ENCODE measurements at places on chromosomes 6 and 20.

DNA sequence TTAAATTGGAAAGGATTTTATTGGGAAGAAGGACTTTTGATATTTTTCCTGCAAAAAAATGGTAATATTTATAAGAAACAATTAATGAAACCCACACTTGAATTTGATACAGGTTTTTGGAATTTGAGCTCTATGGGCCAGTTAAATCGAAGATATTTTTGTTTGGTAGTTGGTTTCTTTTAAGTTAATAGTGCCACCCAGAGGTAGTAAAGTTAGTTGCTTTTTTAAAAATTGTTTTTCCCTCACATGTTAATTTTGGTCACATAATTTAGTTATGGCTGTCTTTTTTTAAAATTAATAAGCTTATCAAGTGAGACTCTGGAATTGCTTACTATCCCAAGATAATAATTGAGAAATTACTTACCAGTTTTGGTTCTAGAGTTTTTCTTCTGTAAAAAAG lies 7.1 kb downstream of the PRIM2 start:
- DNase-seq, result no peak

DNA sequence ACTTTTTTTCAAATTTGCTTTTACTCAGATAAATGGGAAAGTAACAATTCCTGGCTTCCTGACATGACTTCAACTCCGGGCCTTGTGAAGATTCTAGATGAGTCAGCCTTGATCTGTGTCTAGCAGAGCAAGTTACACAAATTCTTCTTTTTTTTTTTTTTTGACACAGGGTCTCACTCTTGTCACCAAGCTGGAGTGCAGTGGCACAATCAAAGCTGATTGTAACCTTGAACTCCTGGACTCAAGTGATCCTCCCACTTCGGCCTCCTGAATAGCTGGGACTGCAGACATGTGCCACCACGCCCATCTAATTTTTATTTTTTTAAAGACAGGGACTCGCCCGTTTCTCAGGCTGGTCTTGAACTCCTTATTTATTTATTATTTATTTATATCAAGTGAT lies 7.3 kb upstream of the ARHGAP18 start:
- no peak for DNase-seq

- DNase-seq, result no peak
Observed at GRCh38 chr6:157383471-157383870, 2.5 kb downstream of the ZDHHC14 start.

GRCh38 chr6:37021356-37022129 lies 16.1 kb downstream of the FGD2 start:
- peak; percentile 56 for DNase-seq

DNA sequence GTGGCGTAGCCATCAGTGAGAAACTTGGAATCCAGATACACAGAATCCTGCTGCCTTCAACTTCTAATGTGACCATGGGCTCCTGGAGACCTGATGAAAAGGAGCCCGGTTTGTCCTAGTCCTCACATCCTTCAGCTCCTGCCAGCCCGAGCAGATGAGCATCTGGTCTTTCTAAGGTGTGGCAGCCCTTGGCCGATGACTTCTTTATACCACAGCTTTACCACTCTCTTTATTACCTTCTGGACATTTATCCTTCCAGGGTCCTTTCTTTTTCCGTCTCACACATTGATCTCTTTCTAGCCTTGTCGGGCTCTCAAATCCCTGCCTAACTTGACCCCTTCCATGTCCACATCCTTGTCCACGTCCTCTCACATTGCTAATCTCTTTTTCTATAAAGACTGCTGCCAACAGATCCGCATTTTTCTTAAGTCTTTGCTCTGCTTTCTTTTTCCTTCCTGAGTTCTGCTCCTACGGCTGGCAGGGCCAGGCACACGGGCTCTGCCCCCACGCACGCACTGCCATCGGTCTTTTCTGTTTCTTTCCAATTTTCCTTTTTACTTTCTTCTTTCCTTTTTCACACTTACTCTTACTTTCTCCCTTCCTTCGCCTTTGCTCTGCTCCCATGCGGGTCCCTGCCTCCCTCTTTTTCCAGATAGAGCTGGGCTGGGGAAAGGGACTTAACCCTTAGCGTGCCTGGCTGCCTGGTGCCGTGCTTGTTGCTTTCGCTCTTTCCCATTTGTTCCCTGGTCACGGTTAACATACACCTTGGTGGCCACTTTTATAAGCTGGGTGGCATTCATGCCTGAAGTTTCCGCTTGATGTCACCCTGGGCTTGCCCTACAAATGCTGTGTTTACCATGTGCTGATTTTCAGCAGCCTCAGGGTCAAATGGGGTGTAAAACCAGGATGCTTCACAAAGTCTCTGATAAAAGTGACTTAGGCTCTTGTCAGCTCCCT lies 9.4 kb upstream of the GMPR start:
- no peak for DNase-seq

DNA sequence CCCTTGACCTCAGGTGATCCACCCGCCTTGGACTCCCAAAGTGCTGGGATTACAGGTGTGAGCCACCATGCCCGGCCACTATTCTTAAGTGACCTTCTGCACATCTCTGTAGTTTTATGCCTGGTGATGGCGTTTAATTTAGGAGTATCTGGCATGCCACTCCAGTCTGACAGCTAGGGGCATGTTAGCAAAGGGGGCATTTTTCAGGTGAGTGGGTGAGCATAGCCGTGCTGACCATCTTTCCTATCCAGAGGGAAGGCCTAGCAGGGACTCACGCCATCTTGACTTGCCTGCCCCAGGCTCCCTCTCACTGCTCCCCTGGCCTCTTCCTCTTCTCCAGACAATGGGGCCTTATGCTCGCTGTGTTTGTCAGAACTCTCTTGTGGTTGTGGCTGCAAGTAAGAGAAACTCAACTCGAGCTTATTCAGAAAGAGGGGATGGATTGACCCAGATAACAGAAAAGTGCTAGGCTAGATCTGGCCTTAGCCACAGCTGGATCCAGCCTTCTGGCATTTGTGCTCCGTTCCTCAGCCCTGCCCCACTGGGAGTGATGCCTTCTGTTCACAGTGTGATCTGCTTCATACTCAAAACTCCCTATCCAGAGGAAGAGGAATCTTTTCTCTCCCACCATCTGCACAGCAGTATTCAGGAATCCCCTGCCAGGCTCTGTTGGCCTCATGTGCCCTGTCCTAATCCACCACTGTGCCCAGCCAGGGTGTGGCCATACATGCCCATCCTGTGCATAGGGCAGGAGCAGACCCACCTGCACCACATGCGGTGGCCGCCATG lies 174.5 kb upstream of the AKAP12 start:
- DNase-seq, result no peak

- no peak for DNase-seq
Observed at GRCh38 chr20:18832546-18833200, 19.1 kb downstream of the SCP2D1 start.

GRCh38 chr6:32692019-32692418 lies 25.6 kb upstream of the HLA-DQB1 start:
- peak; percentile 30 for DNase-seq

GRCh38 chr20:2750491-2751251 lies 49.8 kb downstream of the CPXM1 start:
- no peak for DNase-seq

- no peak for DNase-seq
Observed at GRCh38 chr6:14634072-14634471, 516.5 kb downstream of the CD83 start.

GRCh38 chr20:40100261-40100660 lies 588.8 kb downstream of the MAFB start:
- DNase-seq, result no peak

DNA sequence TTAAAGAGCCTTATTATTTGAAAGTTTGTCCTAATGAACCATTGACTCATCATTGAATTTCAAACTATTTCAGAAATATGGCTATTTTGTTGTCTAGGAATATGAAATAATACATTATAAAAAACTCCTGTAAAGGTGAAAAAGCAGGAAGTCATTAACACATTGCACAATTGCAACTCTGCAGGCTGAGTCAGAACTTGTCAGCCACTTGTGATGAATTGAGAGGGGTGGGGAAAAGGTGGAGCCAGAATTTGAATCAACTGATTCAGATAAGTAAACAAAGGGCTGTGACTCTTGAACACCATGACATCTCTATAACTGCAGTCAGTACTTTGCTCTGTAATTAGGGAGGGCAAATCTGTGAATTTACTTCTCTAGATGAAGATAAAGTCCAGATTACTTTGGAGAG lies 6.0 kb downstream of the C6orf141 start:
- DNase-seq, result no peak
